ENCODE measurements at places on chromosomes 5 and 9. TPM values are rescaled to one million over a fixed set of nuclear protein-coding genes. Genes with fewer than 3 reads are reported as not detected.

SLC6A18 gene
- total RNA-seq = not detected

RNF130 gene
- total RNA-seq = 24.9 TPM

SARDH gene
- total RNA-seq = 4.9 TPM

WNT8A gene
- not detected for total RNA-seq

FST gene
- 68.3 TPM for total RNA-seq

GMCL2 gene
- not detected for total RNA-seq

KCNT1 gene
- total RNA-seq = not detected

ITGA2 gene
- 17.5 TPM for total RNA-seq

GABBR2 gene
- 12.9 TPM for total RNA-seq

TMED9 gene
- total RNA-seq = 192 TPM

FOXD1 gene
- 0.28 TPM for total RNA-seq

ST8SIA4 gene
- 0.28 TPM for total RNA-seq

TXNDC8 gene
- total RNA-seq = not detected

NR2F1-AS1 gene
- total RNA-seq = 45.1 TPM
